ENCODE measurements at places on chromosomes 7 and 10.
A peak's percentile ranks its signal among the peaks of the same experiment; 100 is the strongest.

- DNase-seq: no peak
Observed at GRCh38 chr10:7618461-7618860, 48.3 kb downstream of the ITIH5 start.

- no peak for DNase-seq
Observed at GRCh38 chr10:55277549-55277948, 476.5 kb upstream of the PCDH15 start.

DNA sequence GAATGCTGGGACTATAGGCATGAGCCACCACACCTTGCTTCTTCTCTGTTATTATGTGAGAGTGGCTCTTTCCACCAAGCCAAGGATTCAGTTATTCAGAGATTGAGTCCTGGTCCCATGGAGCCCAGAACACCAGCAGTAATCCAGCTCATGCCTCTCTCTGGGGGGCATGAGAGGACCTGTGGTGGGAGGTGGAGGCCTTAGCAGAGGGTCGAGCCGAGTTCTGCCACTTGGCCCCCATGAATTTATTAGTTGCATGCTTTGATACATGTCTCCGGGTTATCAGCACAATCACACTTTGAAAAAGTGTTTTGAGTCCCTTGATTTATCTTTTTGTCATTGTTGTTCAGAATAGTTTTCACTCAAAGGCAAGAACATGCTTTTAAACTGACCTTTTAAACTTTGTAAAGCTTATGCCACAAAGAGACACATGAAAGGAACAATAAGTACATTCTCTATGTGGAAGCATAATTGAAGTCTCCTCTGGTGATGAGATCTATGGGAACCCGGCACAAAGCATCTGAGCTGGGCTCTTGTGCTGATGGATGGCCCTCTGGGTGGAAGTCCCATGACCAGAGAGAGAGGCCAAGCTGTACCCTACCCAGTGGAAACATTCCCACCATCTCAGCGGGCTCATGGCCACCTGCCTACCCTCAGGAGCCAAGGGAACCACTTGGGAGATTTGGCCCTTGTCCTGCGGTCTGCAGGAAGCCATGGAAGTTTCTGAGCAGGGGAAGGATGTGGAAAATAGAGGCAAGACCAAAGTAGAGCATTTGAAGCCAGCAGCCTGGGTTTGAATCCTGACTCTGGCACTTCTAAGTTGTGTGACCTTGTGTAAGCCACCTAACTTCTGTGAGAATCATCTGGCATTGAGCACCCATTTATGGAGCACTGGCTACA, 53.9 kb downstream of the MINDY4 start:
- no peak for DNase-seq

GRCh38 chr10:16520900-16521299, 779 bp downstream of the C1QL3 start:
- DNase-seq: peak; percentile 58

- DNase-seq: no peak
Observed at GRCh38 chr7:139430443-139430842, 53.0 kb downstream of the KLRG2 start.

- DNase-seq: no peak
Observed at GRCh38 chr10:44361109-44361508, 23.8 kb downstream of the CXCL12 start.

DNA sequence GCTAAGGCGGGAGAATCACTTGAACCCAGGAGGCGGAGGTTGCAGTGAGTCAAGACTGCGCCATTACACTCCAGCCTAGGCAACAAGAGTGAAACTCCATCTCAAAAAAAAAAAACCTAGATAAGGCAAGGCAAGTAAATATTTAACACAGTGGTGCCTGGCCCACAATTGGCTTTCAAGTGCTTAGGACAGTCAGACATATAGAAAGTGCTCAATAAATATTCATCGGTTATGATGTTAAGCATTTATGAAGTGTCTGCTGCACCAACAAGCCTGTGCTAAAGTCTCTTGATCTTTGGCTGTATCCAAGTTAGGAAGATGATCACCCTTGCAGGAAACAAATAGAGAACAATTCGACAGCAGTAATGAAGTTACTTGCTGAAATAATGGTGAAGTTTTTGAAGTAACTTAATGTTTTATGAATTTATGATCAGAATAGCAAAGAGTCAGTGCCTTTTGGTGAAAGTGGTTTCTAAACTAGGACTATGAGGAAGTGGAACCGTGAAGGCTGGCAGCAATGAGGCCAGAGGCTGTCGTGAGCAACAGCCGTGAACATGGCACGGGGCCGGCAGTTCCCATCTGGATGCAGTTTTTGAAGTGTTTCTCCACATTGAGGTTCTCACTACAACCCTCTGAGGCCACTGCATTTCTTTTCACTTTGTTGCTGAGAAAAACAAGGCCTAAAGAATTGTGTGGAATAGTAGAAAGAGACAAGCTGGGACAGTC, 48.1 kb upstream of the GATA3 start:
- no peak for DNase-seq

DNA sequence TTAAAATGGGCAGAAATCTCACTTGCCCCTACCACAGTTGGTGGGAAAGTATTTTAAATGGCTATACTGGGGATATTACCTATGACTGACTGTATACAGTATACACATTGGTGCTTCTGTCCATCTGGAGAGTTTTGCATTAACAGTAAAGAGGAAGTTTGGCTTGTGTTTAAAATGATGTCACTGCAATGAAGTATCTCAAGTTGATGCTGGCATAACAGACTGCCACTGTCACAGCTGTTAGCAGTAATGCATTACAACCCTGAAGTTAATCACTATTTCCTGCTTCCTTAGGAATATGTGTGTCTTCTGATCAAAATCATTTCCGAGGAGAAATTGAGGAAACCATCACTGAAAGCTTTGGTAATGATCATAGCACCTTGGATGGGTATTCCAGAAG, 1.9 kb downstream of the DKK1 start:
- DNase-seq: no peak

DNA sequence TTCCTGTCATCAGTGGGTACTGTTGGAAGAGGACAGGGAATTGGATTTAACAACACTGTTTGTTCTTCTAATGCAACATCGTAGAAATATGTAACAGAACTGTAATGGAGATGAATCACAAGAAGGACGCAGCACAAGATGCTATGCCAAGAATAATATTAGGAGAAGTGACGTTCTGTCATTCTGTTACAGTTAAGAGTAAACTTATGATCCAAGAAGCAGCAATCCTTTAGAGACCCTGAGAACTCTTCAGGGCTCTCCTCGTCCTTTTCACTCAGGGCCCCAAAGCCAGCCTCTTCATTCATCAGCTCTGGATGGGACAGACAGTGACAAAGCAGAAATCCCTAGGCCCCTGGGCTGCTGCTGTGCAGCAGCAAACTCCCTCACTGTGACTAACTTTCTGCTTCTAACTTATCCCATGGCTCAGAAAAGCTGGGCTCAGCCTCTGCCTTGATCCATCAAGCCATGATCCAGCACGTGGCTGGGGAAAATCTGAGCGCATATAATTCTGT, 8.7 kb upstream of the IL6 start:
- DNase-seq: no peak

GRCh38 chr7:3378390-3379150, 77.5 kb downstream of the SDK1 start:
- no peak for DNase-seq

DNA sequence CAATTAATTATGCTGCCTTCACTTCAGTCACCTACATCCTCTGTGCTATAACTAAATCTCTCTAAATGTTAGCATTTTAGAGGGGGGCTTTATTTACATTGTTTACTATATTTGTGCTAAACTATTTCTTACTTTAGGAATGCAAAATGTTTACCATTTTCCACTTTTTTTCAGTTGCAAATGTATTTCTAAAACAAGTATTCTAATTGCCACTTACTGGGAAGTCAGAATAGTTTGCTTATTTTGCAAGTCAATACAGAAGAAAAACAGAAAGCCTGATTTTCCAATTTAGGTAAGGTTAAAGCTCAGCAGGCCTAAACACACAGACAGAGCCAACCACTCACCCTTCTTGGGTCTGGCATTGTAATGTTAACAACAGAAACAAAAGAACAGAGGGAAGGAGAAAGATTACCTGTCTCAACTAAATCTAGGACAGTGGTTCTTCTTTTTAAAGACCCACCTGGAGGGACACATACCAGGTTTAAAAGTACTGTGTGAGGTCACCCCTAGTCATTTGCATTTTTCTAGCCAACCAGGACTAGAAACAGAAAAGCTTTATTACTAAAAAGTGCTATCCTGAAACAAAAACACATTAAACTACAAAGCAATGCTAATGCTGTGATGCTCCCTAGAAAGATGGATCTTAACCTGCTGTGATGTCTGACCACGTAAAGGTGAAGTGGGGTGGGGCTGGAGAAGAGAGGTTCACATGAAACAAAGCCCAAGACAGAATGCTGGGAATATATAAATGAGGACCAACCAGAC, 178.2 kb downstream of the SLC25A13 start:
- DNase-seq: no peak

GRCh38 chr10:83089335-83089734, 1050.0 kb upstream of the GHITM start:
- DNase-seq: no peak

- no peak for DNase-seq
Observed at GRCh38 chr7:99629643-99630042, 12.9 kb downstream of the ZSCAN25 start.

DNA sequence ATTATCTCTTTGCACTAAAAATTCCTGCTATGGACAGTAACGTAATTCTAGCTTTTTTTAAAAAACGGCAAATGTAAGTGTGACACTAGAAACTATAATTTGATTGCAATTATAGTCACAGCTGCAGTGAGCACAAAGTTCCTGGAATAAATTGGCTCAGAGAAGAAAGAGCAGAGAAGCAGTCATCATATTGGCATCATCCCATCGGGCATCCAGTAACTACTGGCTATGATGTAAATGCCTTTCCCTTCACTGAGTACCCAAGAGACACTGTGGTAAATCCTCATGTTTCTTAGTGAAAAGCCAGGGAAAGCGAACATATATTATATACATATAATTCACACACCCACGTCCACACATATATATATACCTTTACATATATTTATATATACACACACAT, 43.6 kb downstream of the PIP4K2A start:
- no peak for DNase-seq

GRCh38 chr10:73785721-73786511, 510 bp downstream of the ZSWIM8 start:
- peak; percentile 54 for DNase-seq

GRCh38 chr10:121285406-121286196, 312.6 kb downstream of the FGFR2 start:
- no peak for DNase-seq

DNA sequence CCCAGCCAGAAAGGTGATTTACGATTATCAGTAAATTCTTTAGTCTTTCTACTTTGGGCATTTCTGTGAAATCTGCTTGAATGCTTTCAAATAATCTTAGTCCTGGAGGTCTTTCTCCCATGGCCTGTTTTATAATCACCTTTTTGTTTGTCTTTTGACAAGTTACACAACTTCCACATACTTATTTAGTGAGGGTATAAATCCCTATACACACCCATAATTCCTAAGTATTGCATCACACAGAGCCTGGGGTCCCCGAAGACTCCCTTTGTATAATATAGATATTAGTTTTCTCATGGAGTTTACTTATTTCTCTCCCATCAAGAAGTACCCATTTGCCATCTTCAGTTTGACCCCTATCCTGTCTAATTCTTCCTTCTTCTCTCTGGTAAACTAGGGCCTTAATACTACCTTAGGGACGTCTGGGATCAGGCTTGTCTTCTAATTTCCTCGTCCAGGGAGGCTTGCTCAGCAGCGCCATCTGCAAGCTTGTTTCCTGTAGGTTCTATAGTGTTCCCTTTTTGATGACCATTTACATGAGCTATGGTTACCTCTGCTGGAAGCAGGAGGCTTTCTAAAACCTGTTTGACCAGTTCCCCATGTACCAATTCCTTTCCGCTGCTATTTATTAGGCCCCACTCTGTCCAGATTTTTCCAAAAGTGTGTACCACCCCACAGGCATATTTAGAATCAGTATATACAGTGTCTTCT, 8.1 kb downstream of the DNAH11 start:
- no peak for DNase-seq

DNA sequence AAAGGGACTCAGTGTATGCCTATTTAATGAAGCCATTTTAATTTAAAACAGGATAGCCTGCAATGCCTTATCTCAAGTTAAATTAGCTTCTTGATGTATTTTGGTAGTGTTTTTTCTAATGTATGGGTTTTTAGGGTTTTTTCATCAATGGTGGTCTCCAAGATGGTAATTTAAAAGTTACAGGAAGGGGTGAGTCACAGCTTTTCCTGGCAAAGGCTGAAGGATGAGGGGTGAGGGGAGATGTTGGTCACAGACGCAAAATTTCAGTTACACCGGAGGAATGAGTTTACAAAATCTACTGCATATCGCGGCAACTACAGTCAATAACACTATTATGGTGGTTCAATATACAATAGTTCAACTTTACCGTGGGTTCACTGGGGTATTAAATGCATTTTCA, 31.6 kb downstream of the CCDC3 start:
- DNase-seq: no peak

- DNase-seq: no peak
Observed at GRCh38 chr7:100867776-100868485, 744 bp downstream of the TRIP6 start.

- no peak for DNase-seq
Observed at GRCh38 chr7:55432939-55433784, 68.0 kb downstream of the LANCL2 start.

DNA sequence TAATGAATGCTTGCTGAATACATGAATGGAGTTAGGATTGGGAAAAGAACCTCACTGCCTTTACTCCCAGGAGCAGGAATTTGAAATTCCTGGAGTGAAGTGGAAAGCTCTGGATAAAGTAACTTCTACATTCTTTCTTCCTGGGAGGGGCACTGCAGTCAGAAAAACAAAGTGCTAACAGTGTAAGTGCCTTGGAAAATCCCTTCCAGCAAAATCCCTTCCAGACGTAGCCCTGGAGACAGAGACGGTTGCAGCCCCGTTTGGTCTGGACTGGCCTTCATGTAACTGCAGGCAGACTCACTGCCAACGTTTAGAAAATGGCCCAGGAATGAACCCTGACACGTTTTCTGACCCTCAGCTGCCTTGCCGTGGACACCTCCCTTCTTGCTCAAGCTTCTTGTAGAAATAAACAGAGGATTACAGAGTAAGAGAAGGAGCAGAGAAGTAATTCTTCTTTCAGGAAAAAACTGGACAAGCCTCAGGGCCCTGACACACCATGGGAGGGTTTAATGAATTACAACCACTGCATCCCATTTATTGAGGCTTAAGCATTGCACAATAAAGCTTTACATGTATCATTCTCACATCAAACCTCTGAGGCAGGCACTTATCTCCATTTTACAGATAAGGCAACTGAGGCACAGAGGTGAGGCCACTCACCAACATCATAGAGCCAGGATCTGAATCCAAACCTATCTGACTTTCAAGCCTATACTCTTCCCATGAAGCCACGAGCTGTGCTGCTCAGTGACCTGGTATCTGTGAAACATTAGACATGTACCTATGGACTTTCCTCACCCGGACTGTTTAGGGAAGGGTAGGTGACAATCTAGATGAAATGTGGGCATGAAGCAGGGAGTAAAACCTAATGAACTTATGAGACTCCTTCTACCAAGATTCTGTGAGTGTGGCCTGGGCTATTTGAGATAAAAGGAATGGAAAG, 7.8 kb downstream of the ITPRIP start:
- no peak for DNase-seq
